MCF 10A (cell line): ENCODE measurements at places on chromosomes 7 and 10. TPM values are rescaled to one million over a fixed set of nuclear protein-coding genes. Genes with fewer than 3 reads are reported as not detected.

DNA sequence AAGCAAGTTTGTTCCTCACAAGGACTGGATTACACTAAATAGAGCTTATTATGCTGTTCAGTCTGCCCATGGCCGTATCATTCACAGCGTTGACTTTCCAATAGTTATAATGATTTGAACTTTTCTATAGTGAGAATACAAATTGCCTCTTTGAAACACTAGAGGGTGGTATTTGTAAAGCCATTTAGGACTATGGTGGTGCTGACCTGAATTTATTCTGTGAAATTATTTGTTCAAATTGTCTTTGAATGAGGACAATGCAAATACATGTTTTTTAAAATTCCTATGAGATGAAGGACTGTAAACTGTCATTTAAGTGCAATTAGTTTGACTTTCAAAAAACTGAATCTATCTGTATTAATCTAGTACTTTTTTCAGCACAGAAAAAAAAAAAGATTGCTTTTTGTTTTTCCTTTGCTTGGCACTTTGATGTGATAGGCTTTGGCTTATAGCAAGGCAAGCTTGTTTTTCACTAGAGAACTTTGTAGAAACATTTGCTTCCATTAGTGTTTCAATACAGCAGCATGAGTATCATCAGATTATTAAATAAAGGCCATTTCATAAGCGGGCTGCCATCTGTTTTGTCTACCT is 122.7 kb upstream of the TMEM229A start:
- DNase-seq = peak; percentile 40

GRCh38 chr7:90430614-90431460 is 27.6 kb downstream of the CLDN12 start:
- no peak for DNase-seq

- no peak for DNase-seq
These were observed 6.3 kb downstream of the PITX3 start for GRCh38 chr10:102234888-102235597.

- no peak for DNase-seq
These were observed 193.4 kb upstream of the ZMIZ1 start for GRCh38 chr10:78875331-78875877.

The FAM237B gene
- not detected in 2 replicates for total RNA-seq

DNA sequence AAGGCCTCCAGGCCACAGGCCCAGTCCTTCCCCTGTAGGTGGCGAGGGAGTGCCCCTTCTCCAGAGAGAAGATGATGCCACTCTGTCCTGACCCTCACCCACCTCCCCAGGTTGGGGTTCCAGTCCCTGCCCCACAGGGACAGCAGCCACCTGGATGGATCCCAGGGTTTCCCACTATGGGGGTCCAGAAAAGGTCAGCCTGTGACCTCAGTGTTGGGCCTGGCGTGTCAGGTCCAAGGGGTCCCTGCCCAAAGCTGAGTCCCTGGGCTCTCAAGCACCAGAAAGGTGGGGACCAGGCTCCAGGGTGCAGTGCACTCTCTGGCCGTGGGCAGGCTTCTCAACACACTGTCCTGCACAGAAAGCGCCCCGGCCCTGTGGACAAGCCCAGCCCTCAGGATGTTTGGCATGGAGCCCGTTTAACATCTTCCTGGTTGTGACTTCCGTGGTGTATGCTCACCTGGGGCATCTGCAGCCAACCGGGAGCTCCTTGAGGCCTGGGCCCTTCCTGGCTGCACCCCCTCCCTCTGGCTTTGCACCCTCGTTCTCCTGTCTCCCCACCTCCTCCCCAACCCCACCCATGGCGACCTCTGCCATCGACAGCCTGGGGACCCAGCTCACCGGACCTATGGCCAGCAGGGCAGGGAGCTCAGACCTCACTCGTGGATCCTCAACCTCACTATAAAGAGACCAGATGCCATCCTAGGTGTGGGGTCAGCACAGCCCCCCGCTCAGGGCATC is 58.3 kb upstream of the PPP2R2D start:
- no peak for DNase-seq

DNA sequence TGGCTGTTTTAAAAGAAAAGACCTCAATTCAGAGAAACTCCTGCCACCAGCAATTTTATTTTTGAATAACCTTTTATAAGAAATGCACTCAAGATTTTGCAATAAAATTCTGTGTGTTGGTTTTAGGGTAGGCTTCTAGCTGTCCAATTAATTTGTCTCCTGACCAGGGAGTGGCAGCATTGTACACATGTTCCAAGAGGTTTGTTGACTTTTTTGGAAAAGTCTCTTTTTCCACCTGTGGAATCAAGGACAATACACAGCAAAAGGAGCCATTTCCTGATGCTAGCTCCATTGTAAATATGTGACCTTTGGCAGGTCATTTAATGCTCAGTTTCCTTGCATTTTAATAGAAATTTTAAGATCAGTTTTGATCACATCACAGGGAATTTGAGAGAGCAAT is 1.8 kb downstream of the GIMAP5 start:
- no peak for DNase-seq

The GSDME gene
- 41.6 and 46.1 TPM in 2 replicates for total RNA-seq

The NUTM2B gene
- 0.49 and 0.88 TPM in 2 replicates for total RNA-seq

The SLC26A3 gene
- total RNA-seq = not detected in 2 replicates

DNA sequence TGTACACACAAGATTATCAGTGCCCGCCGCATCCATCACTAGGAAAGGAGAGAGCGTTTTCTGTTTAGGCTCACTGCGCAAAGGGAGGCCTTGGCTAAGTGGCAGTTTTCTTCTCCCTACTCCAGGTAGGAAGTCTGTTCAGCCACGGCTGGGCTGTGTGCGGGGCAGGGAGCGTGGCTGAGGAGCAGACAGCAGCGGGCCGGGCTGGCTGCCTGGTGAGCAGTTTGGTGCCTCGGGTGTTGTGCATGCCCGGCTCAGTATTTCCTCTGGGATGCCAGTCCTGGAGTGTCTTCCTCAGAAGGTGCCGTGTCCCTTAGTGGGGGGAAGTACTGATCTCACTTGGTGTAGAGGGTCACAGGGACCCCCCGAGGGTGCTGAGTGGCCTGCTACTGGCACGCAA is 114.4 kb downstream of the NT5C2 start:
- DNase-seq = no peak

DNA sequence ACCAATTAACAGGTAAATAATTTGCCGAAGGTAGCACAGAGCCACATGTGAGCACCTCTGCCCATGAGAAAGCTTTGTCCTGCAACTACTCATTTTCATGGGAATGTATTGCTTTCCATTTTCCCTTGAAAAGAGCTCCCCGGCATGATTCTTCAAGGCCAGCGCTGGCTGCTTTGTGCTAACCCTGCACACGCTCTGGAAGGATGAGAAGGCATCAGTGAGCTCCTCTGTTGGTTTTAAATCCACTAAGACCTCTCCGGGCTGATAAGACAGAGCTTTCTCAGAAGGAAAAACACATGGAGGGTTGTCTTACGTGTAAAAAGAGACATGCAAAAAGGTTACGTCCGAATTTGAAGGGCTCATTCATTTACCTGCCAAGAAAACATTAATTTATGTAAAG is 553.9 kb upstream of the MKI67 start:
- no peak for DNase-seq

GRCh38 chr7:34107276-34107675 is 201.9 kb downstream of the BMPER start:
- DNase-seq = peak; percentile 54

The SUV39H2 gene
- total RNA-seq = 14.9 and 16.0 TPM in 2 replicates

The PAXIP1 gene
- 13.2 and 13.7 TPM in 2 replicates for total RNA-seq

DNA sequence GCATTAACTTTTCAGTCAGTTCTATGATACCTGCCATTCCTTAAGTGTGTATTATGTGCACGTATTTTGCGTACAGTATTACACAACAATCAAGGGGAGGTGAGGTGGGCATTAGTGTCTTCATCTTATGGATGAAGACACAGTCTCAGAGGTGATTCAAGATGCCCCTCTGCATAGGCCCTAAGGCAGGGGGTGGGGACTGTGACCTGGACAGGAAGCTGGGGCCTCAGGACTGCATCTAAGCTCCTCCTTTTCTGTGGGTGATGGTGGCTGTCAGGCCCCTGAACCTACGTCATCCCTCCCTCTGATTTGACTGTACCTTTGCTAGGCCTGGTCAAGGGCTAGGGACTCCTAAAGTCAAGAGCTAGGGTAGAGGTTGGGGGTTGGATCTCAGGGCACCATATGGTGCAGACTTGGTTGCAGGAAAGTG is 38.9 kb downstream of the HK1 start:
- peak; percentile 44 for DNase-seq

The MUC12 gene
- not detected in 2 replicates for total RNA-seq

DNA sequence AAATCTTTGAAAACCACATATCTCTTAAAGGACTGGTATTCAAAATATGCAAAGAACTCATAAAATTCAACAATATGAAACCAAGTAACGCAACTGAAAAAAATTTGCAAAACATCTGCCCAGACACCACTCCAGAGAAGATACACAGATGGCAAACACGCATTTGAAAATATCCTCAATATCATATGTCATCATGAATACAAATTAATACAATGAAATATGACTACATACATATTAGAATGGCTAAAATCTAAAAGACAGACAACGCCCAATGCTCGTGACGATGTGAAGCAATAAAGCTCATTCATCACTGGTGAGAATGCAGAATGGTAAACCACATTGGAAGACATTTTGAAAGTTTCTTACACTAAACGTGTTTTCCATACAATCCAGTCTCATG is 770.1 kb upstream of the CELF2 start:
- no peak for DNase-seq

DNA sequence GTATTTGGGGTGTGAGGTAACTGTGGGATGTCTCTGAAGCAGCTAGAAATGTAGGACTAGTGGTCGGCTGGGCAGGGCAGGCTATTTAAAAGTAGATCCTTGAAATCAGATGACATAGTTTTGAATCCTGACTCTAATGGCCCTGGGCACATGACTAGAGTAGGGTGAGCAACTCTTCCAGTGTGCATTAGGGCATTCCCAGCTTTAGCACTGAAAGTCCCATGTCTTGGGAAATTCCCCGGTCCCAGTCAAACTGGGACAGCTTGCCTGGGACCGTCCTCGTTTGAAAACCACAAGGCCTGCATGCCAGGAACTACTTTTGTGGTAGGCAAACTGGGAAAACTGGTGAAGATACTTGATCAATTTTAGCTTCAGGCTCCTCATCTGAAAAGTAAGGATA is 255.3 kb downstream of the PTEN start:
- no peak for DNase-seq

DNA sequence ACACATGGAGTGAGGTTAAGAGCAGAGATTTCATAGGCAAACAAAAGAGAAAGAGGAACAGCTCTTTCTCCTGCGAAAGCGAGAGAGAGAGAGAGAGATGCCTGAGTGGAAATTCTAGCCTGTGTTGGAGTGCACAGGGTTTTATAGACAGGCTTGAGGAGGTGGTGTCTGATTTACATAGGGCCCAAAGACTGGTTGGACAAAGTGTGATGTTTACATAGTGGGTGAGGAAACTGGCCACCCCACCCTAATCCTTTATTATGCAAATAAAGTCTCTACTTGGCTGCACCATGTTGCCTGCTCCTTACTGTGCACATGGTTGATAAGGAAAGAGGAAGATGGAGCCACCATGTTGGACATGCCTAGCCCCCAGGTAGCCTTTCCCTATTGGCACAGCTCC is 967.8 kb upstream of the SORCS1 start:
- peak; percentile 11 for DNase-seq

DNA sequence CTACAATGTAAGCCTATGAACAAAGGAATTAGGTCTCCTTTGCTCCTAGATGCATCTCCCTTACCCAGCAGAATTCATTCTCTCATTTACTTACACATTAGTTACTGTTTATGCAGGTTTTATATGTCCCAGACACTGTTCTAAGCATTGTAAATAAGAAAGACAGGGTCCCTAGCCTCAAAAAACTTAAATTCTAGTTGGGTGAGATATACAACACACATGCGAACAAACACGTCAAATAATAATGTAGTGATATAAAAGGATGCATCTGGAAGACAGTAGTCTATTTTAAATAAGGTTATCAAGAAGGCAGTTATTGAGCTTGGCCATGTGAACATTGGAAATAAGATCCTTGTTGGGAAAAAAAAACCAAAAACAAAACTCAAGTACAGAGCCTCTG is 479.7 kb downstream of the DNAJB9 start:
- DNase-seq = no peak

The SYCE1 gene
- not detected in 2 replicates for total RNA-seq

DNA sequence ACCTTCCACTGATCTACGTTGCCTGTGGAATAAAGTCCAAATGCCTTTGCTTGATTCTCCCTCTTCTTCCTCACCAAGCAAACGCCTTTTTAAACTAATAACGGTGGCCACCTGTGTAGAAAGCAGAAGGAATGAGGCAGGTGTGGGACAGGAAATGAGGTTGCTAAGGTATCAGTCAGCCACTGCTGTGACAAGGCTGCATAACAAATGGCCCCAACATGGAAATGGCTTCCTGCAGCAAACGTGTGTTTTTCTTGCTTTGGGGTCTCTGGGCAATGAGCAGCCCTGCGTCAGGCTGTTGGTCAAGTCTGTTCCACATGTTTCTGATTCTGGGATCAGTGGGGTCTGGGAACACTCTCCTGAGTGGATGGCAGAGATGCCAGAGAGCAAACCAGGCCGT is 56.0 kb upstream of the EN2 start:
- no peak for DNase-seq

DNA sequence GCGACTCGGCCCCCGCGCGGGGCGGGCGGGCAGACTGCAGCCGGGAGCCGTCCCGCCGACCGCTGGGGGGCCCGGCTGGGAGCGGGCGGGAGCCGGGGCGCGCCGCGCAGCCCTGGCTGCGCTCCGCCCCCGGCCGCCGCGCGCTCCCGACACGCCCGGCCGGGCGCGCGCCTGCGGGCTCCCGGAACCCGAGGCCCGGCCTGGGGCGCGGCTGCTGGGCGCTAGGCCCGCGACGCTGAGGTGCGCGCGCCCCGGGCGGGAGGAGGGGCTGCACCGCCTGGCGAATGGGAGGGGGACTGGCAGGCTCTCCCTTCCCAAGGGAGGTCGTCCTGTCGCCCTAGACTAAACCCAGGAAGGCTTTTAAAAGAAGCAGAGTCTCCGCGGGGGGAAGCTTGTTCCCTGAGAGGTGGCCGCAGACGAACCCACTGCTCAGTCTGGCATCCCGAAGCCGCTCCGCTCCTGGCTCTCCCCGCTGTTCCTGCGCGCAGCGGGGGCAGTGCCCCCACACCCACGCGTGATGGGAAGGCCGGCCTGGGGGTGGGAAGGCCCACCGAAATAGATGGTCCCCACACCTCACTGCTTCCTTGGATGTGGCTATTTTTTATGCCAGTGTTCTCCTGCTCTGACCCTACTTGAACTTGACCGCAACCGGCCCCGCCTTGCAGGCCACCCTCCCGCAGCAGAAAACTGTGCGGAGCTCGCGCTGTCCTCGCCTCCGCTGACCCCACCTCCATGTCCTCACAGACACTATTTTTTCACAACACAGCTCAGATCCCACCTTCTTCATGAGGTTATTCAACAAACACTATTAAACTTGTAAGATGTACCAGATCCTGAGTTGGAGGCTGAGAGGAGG is at the start of gene VOPP1:
Gene VOPP1, minus strand, starts transcription at position 125 of the 856 bp plus-strand sequence. CDS start 178 bp downstream, outside the sequence.
- peak; percentile 51 for DNase-seq

DNA sequence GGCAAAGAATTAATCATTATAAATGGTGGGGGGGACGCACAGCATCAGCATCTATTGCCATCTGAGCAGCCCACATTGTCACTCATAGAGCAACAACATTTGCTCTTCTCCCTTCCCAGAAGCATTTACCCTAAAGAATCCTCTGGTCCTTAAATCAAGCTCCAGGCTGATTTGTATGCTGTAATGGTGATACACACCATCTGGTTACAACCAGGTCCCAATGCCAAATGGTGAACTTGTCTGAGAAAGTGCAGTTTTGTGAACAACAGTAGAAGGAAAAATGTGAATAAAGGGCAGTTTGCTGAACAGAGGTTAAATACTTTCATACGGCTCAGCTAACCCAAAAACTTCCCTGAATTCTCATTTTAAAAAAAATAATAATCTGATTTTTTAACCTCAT is 38.8 kb upstream of the TCF7L2 start:
- no peak for DNase-seq
